ENCODE measurements at places on chromosomes 2 and 18.

DNA sequence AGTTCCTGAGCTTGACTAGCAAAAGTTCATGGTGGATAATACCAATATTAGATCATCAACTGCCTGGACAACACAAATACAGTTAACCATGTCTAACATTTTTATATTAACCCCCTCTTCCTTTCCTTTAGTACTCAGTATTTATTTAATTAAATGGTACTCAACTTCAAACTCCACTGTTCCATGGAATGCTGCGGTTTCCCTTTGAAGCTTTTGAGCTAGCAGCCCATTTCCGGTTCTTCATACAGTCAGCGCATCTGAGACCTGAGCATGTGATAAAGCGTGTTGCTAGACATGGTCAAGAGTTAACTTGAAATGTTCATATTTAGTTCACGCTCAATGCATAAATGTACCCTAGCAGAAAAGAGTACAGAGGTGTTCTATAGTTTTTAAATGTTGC, 278.4 kb downstream of the ALPK2 start:
- no peak for DNase-seq

DNA sequence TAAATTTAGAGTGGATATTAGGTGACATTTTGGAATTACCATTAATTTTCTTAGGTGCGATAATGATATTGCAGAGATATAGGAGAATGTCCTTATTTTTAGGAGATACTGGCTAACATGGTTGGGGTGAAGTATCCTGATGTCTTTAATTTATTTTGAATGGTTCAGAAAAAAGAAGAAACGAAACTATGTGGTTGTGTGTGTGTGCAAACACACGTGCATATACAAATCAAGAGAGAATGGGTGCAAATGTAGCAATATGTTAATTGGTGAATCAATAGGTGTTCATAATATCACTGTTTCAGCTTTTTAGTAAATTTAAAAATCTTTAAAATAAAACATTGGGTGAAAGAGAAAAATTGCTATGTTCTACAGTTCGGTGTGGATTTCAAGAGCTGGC, 140.9 kb downstream of the DIS3L2 start:
- no peak for DNase-seq

- DNase-seq = no peak
Measured at GRCh38 chr18:50372743-50373142, 2.1 kb upstream of the SKA1 start.

DNA sequence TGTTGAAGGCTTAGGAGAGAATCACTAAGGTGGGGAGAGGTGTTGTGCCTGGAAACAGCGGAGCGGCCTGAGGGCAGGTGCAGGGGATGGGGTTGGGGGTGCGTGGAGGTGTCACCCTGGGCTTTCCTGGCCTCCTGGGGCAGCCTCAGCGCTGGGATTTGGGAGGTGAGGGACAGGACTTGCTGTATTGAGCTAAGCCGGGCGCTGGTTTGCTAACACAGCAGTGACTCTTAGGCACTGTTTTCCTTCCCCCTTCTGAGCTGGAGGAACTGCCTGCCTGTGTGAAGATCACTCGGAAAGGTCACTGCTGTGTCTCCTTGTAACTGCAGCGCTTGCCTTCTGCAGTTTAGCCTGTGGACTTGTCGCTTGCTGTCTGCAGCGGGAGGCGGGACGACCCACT, 21.2 kb downstream of the PRELID3A start:
- DNase-seq = no peak
